NCI-H1092 treated with DMSO at 0.1 percent for 48 hours (cell line): ENCODE measurements at places on chromosomes 6 and 20.

DNA sequence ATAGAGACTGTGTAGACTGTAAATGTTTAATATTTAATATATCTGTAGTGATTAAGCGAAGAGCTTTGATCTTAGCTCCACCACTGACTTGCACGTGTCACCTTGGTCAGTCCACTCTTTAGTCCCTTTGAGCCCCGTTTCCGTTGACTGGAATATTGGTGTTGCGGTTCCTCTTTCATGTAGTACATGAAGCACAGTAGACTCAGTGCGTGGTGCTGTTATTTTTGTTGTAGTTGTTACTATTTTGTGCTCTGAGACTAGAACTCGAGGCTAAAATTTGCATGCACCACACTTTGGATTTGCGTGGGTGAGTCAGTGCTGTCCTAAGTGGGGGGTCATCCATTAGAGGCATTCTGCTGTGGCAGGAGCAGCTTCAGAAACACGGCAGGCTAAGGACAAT is 291.4 kb downstream of the QKI start:
- DNase-seq: no peak

- DNase-seq: no peak
Observed at GRCh38 chr6:16236631-16237199, 1.7 kb upstream of the GMPR start.

- no peak for DNase-seq
Observed at GRCh38 chr20:48861444-48861843, 33.6 kb upstream of the PREX1 start.

DNA sequence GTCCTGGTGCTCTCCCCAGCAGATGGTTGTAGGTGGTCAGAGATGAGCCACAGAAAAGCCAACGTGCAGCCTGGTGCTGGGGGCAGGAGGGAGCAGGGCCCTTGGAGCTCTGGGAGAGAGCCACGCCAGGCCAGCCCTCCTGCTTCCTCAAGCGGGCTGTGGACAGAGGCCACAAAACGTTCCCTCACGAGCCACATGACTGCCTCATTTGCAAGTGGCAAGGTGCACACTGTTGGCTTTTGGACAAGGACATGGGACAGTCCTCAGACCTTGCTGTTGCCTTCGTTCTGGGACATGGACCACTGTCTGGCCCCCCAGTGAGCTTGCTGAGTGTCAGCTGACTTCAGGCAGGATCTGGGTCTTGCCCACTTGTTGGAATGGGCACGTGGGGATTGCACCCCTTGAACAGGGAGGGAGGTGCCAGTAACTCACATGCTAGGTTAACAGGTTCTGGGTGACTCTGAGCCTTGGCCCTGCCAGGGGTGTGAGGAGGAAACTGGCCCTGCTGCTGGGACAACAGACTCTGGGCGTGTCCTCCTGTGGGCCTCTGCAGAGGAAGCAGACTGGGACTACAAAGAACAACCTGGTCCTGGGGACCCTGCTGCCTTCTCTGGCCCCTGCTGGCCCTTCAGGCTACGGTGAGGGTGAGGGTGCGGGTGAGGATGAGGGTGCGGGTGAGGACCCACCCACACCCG is 2.6 kb downstream of the SLCO4A1 start:
- no peak for DNase-seq

- no peak for DNase-seq
Observed at GRCh38 chr6:84500726-84501125, 263.7 kb downstream of the TBX18 start.

GRCh38 chr20:59949911-59950310 is 8.3 kb upstream of the CDH26 start:
- DNase-seq: no peak

GRCh38 chr6:107396211-107396610 is 63.2 kb downstream of the PDSS2 start:
- no peak for DNase-seq

- DNase-seq: no peak
Observed at GRCh38 chr6:127403636-127404035, 55.6 kb downstream of the KIAA0408 start.

GRCh38 chr20:44651684-44652423 is at the start of gene ADA:
TSS of gene ADA (minus strand) at chr20:44651699. CDS start at chr20:44651607, 92 bp downstream.
- peak; percentile 11 for DNase-seq

GRCh38 chr6:41053041-41053440 is at the start of gene APOBEC2:
TSS of gene APOBEC2 (plus strand) at chr6:41053202. CDS start at chr6:41053348, 146 bp downstream.
- DNase-seq: no peak

DNA sequence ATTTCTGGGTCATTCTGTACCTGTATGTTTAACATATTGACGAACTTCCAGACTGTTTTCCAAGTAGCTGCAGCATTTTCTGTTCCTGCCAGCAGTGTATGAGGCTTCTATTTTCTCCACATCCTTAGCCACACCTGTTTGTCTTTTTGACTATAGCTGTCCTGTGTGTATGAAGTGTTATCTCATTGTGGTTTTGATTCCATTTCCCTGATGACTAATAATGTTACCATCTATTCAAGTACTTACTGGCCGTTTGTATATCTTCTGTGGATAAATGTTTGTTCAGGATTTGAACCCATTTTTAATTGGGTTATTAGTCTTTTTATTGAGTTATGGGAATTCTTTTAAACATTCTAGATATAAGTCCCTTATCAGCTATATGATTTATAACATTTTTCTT is 95.2 kb downstream of the JAG1 start:
- no peak for DNase-seq

DNA sequence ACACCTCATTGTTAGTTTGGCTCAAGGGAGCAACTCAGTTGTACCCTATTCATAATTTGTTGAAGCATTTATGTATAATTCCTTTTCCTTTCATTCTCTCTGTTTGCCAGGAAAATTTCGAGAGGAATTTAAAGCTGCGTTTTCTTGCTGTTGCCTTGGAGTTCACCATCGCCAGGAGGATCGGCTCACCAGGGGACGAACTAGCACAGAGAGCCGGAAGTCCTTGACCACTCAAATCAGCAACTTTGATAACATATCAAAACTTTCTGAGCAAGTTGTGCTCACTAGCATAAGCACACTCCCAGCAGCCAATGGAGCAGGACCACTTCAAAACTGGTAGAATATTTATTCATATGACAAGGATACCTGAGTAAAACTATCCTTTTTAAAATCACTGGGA is 45.2 kb upstream of the GFRAL start:
- DNase-seq: no peak

DNA sequence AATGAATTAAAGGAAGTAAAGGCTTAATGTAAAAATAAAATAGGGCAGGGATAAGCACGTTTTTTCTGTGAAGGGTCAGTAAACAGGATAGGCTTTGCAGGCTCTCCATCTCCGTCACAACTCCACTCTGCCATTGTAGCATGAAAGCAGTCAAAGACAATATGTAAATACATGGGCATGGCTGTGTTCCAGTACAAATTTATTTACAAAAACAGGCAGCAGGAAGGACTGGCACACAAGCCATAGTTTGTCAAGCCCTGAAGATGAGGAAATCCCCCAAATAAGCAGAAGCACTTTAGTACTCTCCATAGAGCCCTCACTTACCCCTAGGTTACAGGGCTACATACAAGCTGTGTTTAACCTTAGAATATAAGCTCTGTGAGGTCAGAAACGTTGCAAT is 8.9 kb upstream of the FBXO9 start:
- peak; percentile 9 for DNase-seq

DNA sequence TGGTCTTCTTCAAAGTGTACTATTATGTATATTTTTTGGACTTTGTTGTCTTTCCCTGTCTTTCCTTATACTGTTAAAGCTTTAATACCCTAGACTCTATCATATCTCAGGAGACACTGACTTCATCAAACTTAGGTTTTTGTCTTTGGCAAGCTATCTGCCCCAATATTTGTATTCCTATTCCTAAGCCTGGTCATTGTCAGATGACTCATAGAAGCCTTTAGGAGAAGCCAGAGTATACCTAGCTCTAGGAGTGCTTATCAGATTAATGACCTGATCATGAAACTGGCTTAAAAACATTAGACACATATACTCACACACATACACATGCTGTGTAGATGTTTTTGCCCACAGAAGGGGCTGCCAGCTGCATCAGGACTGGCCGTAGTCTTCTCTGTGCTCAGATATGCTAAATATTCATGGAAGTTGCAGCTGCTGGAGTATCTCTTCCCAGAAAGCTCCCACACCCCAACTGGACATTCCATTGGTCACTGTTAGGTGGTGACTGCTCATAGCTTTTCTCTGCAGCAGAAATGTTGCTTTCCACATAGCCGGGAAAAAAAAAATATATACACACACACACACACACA is 102.0 kb downstream of the ANKS1A start:
- DNase-seq: no peak

DNA sequence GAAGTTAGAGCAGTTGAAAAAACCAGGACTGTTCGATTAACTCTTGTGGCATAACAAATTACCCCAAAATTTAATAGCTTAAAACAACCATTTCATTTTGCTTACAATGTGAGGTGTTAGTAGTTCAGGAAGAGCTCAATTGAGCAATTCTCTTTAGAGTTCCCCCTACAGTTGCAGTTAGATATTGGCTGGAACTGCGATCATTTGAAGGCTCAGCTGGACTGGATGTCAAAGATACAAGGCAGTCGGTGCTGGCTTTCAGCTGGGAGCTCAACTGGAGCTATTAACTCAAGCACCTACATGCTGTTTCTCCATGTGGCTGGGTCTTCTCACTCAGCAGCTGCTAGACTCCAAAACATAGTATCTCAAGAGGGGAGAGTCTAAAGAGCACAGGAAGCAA is 96.0 kb upstream of the LOC128125822 start:
- DNase-seq: no peak

DNA sequence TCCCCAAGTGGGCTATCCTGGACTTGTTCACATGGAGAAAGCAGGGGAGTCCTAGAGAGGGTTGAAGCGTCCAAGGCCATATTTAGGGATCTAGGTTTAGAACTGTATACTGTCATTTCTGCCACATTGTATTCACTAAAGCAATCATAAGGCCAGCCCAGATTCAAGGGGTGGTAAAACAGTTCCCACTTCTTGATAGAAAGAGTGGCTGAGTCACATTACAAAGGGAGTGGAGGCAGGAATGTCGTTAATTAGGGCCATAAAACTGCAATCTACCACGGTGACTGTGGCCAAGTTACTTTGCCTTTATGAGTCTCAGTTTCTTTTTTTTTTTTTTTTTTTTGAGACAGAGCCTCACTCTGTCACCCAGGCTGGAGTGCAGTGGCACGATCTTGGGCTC is 7.4 kb upstream of the UBR2 start:
- DNase-seq: no peak

DNA sequence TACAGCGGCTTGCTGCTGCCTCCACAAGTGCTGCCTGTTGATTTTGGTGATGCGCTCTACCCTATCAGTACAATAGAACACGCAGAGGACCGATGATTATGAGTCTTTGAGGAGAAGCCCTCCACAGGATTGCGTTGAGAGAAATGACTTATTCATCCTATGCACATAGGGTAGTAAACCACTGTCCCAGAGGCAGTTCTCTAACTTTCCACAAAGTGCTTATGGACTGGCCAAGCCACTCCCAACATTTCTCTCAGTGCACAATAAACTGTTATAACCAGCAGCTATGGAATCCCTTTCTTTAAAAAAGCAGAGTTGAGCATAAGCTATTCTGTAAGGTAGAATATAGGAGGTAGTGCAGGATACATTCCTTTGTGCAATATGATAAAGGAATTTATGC is 48.2 kb upstream of the REV3L start:
- DNase-seq: no peak

- no peak for DNase-seq
Observed at GRCh38 chr20:1241456-1241855, 15.6 kb downstream of the RAD21L1 start.

DNA sequence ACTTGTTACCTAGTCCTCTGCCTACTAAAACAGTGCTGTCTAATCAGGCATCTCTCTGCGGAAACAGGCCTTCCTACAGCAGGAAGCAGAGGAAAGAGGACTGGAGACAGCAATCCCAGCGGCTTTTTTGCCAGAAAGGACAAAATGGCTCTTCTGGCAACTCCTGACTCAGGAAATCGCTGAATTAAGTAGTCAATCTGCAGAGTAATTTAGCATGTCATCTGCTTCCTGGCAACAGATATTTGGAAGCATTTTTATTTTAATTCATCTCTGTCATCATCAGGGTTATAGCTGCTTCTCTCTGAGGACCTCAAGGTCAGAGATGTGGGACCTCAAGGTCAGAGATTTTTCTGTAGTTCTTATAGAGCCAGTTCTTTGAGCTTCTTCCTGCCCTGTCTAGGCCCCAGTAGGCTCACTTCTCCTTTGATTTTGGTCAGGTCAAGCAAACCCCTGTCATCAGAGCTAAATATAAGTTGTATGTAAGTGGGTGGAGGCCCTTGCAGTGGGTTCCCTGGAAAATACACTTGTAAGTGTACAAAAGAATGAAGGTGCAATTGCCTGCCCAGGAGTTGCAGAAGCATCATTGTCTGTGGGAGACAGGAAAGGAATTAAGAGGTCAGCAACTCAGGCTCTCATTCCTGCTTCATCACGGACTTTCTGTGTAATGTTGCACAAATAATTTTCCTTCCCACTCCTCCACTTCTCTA is 229.4 kb downstream of the ALDH8A1 start:
- DNase-seq: no peak

- DNase-seq: peak; percentile 69
Observed at GRCh38 chr6:36593569-36594028, 563 bp upstream of the SRSF3 start.
